ENCODE measurements at places on chromosomes 1 and 21. TPM values are rescaled to one million over a fixed set of nuclear protein-coding genes. Genes with fewer than 3 reads are reported as not detected.

Gene CNR2
- not detected for total RNA-seq

DNA sequence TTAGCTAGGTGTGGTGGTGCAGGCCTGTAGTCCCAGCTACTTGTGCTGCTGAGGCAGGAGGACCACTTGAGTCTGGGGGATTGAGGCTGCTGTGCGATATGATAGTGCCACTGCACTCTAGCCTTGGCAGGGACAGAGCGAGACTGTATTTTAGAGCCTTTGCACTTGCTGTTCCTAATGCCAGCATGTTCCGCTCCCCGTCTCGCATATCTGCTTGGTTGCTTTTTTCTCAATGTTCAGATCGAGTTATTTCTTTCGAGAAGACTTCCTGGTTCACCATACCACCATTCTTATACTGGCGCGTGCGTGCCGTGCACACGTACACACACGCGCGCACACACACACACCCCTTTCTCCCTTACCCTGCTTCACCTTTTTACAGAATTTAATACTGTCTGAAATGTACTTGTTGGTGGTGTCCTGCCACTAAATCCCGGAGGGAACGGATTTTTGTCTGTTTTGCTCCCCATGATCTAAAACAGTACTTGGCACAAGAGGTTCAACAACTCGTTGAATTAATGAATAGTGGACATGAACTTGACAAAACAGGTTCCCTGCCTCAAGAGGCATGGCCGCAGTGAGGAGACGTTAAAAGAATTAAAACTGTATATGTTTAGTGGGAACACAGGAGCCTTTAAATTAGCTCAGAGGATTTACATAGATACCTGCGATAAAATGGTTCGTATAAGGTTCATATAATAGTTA lies 1.1 kb upstream of the RPRD2 start:
- no peaks in the 10 kb centered on the region for H3K27me3 ChIP-seq
- H3K27ac ChIP-seq: peak overlapping the region; percentile 97
- H3K4me1 ChIP-seq: peaks cover 19% of the 10 kb centered on the region
- H3K36me3 ChIP-seq: peaks cover 20% of the 10 kb centered on the region

DNA sequence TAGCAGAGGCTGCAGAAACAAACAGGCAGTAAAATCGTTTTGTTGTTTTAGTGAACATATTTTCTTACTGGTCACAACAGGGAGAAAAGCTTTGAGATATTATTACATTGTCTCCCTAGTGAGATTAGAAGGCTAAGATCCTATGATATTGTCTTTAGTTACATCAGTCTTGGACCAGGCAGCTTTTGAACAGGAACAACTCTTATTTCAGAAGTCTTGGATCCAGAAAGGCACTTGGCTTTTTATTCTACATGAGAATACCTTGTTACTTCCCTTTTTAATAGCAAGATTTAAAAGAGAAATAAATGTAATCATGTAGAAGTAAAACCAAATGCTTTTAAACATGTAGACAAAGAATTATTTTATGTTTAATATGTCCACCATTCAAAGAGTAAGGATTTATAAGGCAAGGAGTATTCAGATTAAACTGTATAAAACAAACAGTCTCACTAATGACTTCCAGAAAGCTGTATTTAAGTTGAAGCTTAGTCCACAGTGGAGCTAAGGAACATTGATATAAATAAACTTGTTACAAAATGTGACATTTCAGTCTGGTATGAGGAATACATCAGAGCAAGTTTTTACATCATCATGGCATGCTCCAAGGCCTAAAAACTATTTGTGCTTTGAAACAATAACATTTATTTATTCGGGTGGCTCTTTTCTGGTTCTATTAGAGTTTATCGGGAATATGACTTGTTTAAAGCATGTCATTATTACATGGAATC lies 72.2 kb downstream of the PHTF1 start:
- no peak overlapping the region for H3K27ac ChIP-seq
- H3K36me3 ChIP-seq: peaks cover 14% of the 10 kb centered on the region
- no peaks in the 10 kb centered on the region for H3K4me1 ChIP-seq
- no peaks in the 10 kb centered on the region for H3K27me3 ChIP-seq
- H3K4me3 ChIP-seq: no peak overlapping the region

GRCh38 chr1:2174348-2175054 lies 20.1 kb downstream of the FAAP20 start:
- H3K27me3 ChIP-seq: no peaks in the 10 kb centered on the region
- H3K36me3 ChIP-seq: peaks cover 6% of the 10 kb centered on the region
- H3K4me1 ChIP-seq: no peaks in the 10 kb centered on the region
- peak; percentile 59 for DNase-seq
- no peak overlapping the region for H3K4me3 ChIP-seq

- H3K4me1 ChIP-seq: peaks cover 16% of the 10 kb centered on the region
- no peak overlapping the region for H3K27ac ChIP-seq
- no peaks in the 10 kb centered on the region for H3K27me3 ChIP-seq
- no peak overlapping the region for H3K4me3 ChIP-seq
These were observed 3.5 kb downstream of the GCLM start for GRCh38 chr1:93905734-93906133.

- H3K27ac ChIP-seq: no peak overlapping the region
- H3K27me3 ChIP-seq: no peaks in the 10 kb centered on the region
- peaks cover 4% of the 10 kb centered on the region for H3K36me3 ChIP-seq
These were observed 111.7 kb downstream of the NMNAT2 start for GRCh38 chr1:183306317-183307042.

GRCh38 chr1:6412896-6413295 lies 6.8 kb downstream of the HES2 start:
- peaks cover 32% of the 10 kb centered on the region for H3K4me1 ChIP-seq
- no peak overlapping the region for H3K4me3 ChIP-seq
- H3K36me3 ChIP-seq: no peaks in the 10 kb centered on the region
- H3K27ac ChIP-seq: peak overlapping the region; percentile 4
- DNase-seq: peak; percentile 58

Gene RNU1-3
- 1,539 TPM for total RNA-seq

- H3K4me3 ChIP-seq: no peak overlapping the region
- no peaks in the 10 kb centered on the region for H3K27me3 ChIP-seq
- no peak overlapping the region for H3K27ac ChIP-seq
- H3K36me3 ChIP-seq: peaks cover 12% of the 10 kb centered on the region
- H3K4me1 ChIP-seq: no peaks in the 10 kb centered on the region
These were observed 411.6 kb downstream of the SMYD3 start for GRCh38 chr1:246095443-246095842.

Gene SLAMF9
- not detected for total RNA-seq

GRCh38 chr1:161180639-161181038 lies 3.3 kb upstream of the B4GALT3 start:
- H3K4me1 ChIP-seq: peaks cover 33% of the 10 kb centered on the region
- peak; percentile 59 for DNase-seq
- no peak overlapping the region for H3K4me3 ChIP-seq
- H3K27ac ChIP-seq: no peak overlapping the region

Gene CYP4X1
- total RNA-seq: 1.2 TPM

GRCh38 chr1:70990469-70991253 lies 57.0 kb downstream of the PTGER3 start:
- peaks cover 31% of the 10 kb centered on the region for H3K27me3 ChIP-seq
- H3K27ac ChIP-seq: no peak overlapping the region
- no peak overlapping the region for H3K4me3 ChIP-seq
- H3K4me1 ChIP-seq: peaks cover 3% of the 10 kb centered on the region
- H3K36me3 ChIP-seq: no peaks in the 10 kb centered on the region
- no peak for DNase-seq

DNA sequence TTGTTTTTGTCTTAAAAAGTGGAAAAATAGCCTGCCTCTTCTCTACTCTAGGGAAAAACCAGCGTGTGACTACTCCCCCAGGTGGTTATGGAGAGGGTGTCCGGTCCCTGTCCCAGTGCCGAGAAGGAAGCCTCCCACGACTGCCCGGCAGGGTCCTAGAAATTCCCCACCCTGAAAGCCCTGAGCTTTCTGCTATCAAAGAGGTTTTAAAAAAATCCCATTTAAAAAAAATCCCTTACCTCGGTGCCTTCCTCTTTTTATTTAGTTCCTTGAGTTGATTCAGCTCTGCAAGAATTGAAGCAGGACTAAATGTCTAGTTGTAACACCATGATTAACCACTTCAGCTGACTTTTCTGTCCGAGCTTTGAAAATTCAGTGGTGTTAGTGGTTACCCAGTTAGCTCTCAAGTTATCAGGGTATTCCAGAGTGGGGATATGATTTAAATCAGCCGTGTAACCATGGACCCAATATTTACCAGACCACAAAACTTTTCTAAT lies 35.0 kb upstream of the TDRD10 start:
- H3K4me3 ChIP-seq: no peak overlapping the region
- H3K27me3 ChIP-seq: no peaks in the 10 kb centered on the region
- DNase-seq: no peak
- H3K27ac ChIP-seq: no peak overlapping the region
- H3K36me3 ChIP-seq: peaks cover 51% of the 10 kb centered on the region

GRCh38 chr1:178849918-178850317 lies 21.0 kb downstream of the ANGPTL1 start:
- no peaks in the 10 kb centered on the region for H3K4me1 ChIP-seq
- H3K4me3 ChIP-seq: no peak overlapping the region
- no peak overlapping the region for H3K27ac ChIP-seq
- H3K27me3 ChIP-seq: no peaks in the 10 kb centered on the region
- DNase-seq: no peak

GRCh38 chr1:24111262-24111995 lies 506 bp downstream of the MYOM3 start:
- no peak overlapping the region for H3K4me3 ChIP-seq
- H3K27ac ChIP-seq: no peak overlapping the region
- peaks cover 21% of the 10 kb centered on the region for H3K4me1 ChIP-seq
- no peaks in the 10 kb centered on the region for H3K36me3 ChIP-seq
- no peak for DNase-seq

GRCh38 chr1:5740450-5740849 lies 251.8 kb downstream of the NPHP4 start:
- H3K4me1 ChIP-seq: peaks cover 6% of the 10 kb centered on the region
- DNase-seq: no peak
- H3K36me3 ChIP-seq: no peaks in the 10 kb centered on the region
- no peak overlapping the region for H3K4me3 ChIP-seq
- H3K27ac ChIP-seq: no peak overlapping the region
- H3K27me3 ChIP-seq: no peaks in the 10 kb centered on the region

DNA sequence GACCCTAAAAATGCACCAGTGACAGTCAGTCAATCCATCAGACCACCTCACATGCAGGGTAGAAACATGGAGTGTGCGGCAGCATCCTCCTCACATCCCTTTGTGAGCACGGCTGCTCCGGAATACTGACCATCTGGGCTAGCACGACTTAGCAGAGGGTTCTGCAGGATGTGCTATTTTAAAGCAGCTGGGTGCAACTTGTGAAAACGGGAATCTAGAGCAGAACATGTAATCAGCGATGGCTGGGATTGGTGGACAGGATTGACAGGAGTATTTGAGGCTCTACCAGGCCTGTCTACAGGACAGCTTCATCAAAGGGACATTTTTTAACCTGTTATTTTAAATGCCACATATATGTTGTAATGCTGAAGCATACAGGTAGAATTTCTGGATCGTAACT lies 16.8 kb upstream of the PLEKHM2 start:
- no peaks in the 10 kb centered on the region for H3K4me1 ChIP-seq
- DNase-seq: no peak
- no peaks in the 10 kb centered on the region for H3K27me3 ChIP-seq
- no peak overlapping the region for H3K4me3 ChIP-seq
- H3K27ac ChIP-seq: no peak overlapping the region
- H3K36me3 ChIP-seq: peaks cover 26% of the 10 kb centered on the region

- H3K36me3 ChIP-seq: peaks cover 36% of the 10 kb centered on the region
- DNase-seq: no peak
- no peak overlapping the region for H3K27ac ChIP-seq
- no peak overlapping the region for H3K4me3 ChIP-seq
These were observed 3.3 kb downstream of the CACYBP start for GRCh38 chr1:175002910-175003517.

Gene TCP10L
- total RNA-seq: not detected

DNA sequence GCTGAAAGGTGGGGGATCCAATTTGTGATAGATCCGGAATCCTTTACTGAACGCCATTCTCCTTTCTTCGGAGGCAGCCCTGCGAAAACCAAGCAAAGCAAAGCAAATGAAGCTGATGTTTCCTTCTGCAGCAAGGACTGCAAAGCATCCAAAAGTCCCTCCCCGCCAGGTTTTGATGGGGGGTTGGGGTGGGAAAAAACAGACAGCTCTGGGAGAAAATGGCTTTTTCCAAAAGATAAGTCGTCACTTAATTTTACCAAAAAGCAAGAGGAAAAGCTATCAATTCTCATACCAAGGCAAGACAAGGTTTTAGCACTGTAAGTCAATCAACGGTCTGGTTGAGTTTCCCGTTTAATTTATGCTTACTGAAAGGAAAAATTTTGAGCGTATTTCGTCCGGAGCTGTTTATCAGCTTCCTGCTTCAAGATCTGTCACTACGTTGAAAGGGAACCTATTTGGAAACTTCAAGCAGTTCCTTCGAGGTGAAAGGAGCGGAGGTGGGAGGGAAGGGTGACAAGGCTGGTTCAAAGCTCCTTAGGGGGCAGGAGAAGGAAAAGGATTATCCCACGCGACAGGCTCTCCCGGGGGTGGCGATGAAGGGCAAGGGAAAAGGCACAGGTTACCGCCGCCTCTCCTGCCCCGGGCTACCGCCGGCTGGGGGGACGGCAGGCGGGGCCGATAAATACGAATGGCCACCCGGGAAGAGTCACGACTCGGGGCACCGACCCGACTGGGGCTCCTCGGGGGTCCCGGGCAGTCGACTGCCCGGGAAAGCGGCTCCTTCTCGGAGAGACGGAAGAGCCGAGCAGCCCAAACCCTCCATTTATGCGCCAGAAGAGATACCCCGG lies 750 bp downstream of the SYNJ1 start:
- H3K27ac ChIP-seq: peak overlapping the region; percentile 93
- H3K4me1 ChIP-seq: peaks cover 17% of the 10 kb centered on the region
- peaks cover under 1% of the 10 kb centered on the region for H3K36me3 ChIP-seq
- peak; percentile 43 for DNase-seq

- no peaks in the 10 kb centered on the region for H3K36me3 ChIP-seq
- no peak overlapping the region for H3K27ac ChIP-seq
- no peaks in the 10 kb centered on the region for H3K27me3 ChIP-seq
- H3K4me3 ChIP-seq: no peak overlapping the region
- no peak for DNase-seq
These were observed 24.0 kb downstream of the DDR2 start for GRCh38 chr1:162656266-162656665.

GRCh38 chr1:53470155-53470554 lies 11.0 kb downstream of the DMRTB1 start:
- no peak overlapping the region for H3K4me3 ChIP-seq
- no peaks in the 10 kb centered on the region for H3K4me1 ChIP-seq
- H3K27ac ChIP-seq: no peak overlapping the region
- H3K36me3 ChIP-seq: no peaks in the 10 kb centered on the region
- DNase-seq: peak; percentile 30

DNA sequence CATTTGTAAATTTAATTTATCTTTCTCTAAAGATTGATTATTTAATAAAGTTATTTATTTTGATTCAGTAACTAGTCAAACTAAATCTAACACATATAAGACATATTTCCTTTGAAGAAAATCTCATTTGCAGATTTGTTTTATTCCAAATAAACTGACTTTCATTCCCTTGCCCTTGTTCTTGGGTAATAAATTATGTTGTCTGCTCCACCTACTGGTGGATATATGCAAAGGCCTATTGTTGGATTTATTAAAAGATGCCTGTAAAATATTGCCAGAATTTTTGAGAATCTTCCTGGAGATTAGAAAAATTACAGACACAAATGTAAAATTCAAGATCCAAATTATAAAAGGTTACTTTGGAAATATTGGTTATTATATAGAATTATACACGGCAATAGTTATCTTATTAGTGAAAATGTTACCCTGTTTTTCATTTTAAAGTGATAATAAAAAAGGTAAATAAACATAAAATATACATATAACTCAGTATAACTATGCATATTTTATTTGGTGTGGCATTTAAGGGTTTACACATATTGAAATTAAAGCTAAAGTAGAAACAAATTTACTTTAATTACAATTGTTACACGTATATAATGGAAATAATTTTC lies 116.1 kb downstream of the SPATA17 start:
- DNase-seq: peak; percentile 66
- no peak overlapping the region for H3K27ac ChIP-seq
- H3K36me3 ChIP-seq: no peaks in the 10 kb centered on the region
- H3K4me3 ChIP-seq: no peak overlapping the region
